ENCODE measurements at places on chromosomes 16 and 17. TPM values are rescaled to one million over a fixed set of nuclear protein-coding genes. Genes with fewer than 3 reads are reported as not detected.

KRT31 gene
- polyA plus RNA-seq = not detected

SCARF1 gene
- 9.3 TPM for polyA plus RNA-seq

MYH13 gene
- 0.01 TPM for polyA plus RNA-seq

TOM1L1 gene
- 11.1 TPM for polyA plus RNA-seq

CCL7 gene
- polyA plus RNA-seq = 0.15 TPM

SULT1A1 gene
- polyA plus RNA-seq = 15.6 TPM

PLA2G10 gene
- polyA plus RNA-seq = 1.4 TPM

KRT28 gene
- polyA plus RNA-seq = not detected

CDT1 gene
- polyA plus RNA-seq = 1.5 TPM

PTGES3L gene
- 18.6 TPM for polyA plus RNA-seq

KRTAP4-1 gene
- polyA plus RNA-seq = not detected

EMP2 gene
- 41.7 TPM for polyA plus RNA-seq

CDC27 gene
- 33.8 TPM for polyA plus RNA-seq

CYGB gene
- 68.7 TPM for polyA plus RNA-seq

RNF222 gene
- not detected for polyA plus RNA-seq

HOXB5 gene
- polyA plus RNA-seq = 1.2 TPM

DPEP1 gene
- 0.41 TPM for polyA plus RNA-seq

CES4A gene
- polyA plus RNA-seq = 4.0 TPM

ZFP3 gene
- polyA plus RNA-seq = 3.9 TPM

DHX58 gene
- 16.1 TPM for polyA plus RNA-seq

SLC22A31 gene
- polyA plus RNA-seq = 0.28 TPM

SLC5A10 gene
- 0.05 TPM for polyA plus RNA-seq

SYT17 gene
- 1.8 TPM for polyA plus RNA-seq

EME1 gene
- polyA plus RNA-seq = 0.29 TPM
